Urinary bladder (tissue), 4 donors: ENCODE measurements at places on chromosomes 2 and 18. TPM values are rescaled to one million over a fixed set of nuclear protein-coding genes. Genes with fewer than 3 reads are reported as not detected.

SERPINB10 gene
- 0.21 TPM for total RNA-seq

SETBP1 gene
- total RNA-seq: 46.7 TPM

PFN4 gene
- 1.4 TPM for total RNA-seq

DNA sequence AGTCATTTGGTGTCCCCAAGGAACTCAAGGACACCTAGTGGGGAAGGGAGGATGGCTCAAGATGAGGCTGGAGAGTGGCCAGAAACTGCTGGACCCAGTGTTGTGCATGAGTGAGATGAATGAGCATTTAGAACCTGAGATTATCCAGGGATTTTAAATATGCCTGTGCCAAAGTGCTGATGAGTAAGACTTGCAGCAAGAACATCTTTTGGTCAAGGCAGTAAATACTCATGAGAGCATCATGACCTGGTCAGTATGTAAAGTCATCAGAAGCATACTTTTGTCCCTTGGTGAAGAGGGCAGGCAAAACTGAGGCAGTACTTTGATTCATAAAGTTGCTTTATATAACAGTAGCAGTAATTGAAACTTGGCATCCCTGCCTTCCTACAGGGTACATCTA lies 3.1 kb upstream of the SPP2 start:
- no peak for DNase-seq

- no peak for DNase-seq
Observed at GRCh38 chr2:201960305-201960704, 73.3 kb upstream of the FZD7 start.
